ENCODE measurements at places on chromosomes 16 and 17. TPM values are rescaled to one million over a fixed set of nuclear protein-coding genes. Genes with fewer than 3 reads are reported as not detected.

Gene SLC16A13
- 3.8 TPM for total RNA-seq

Gene TBX2
- total RNA-seq, result not detected

Gene SNX20
- 69.2 TPM for total RNA-seq

Gene CDH5
- not detected for total RNA-seq

Gene MYO15B
- 117 TPM for total RNA-seq

Gene C17orf78
- total RNA-seq, result not detected

Gene PLLP
- total RNA-seq, result not detected

Gene PMP22
- total RNA-seq, result not detected

Gene WFDC1
- total RNA-seq, result not detected

Gene DEXI
- total RNA-seq, result 15.7 TPM

Gene STAC2
- total RNA-seq, result not detected

Gene SKA2
- 37.7 TPM for total RNA-seq

Gene KRT36
- not detected for total RNA-seq

Gene SHISA9
- not detected for total RNA-seq

Gene SDK2
- 0.59 TPM for total RNA-seq

Gene ARHGDIG
- total RNA-seq, result not detected

Measured in CD4-positive, CD25-positive, alpha-beta regulatory T cell (primary cell).